ENCODE measurements at places on chromosomes 4 and X.

- DNase-seq, result no peak
Measured at GRCh38 chr4:16573739-16574138, 324.7 kb downstream of the LDB2 start.

DNA sequence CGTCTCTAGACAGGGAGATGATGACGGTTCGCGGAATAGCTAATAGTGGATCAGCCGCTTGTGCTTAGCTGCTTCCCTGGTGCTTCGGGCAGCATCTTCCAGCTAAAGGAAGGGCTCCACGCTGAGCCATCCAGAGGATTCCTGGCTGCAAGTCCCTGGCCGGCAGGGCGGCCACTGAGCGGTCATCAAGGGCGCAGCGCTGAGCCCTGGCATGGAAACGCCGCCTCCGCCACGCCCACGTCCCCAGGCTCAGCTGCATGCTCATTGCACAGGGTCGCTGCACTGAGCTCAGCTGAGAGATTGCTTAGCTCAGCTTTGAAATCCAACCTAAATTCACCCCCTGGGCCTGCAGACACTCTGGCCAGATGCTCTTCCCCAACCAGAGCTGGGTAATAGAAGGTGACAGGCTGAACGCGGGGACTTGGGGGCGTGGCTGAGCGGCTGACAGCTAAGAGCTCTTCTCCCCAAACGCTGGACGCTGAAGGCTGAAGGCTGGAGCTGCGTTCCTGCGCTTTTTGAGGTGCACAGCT, 118.2 kb upstream of the KIT start:
- DNase-seq, result no peak

DNA sequence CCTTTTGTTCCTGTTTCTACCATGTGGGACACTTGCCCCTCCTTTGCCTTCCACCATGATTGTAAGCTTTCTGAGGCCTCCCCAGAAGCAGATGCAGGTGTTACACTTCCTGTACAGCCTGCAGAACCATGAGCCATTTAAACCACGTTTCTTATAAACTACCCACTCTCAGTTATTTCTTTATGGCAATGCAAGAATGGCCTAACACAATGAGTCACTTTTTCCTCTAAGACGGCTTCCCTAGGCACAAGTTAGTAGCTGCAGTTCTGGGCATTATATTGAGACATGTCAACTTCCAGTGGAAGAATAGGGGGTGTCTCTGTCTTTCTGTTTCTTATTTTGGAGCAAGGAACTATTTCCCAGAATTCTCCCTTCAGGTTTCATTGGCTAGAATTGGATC, 32.9 kb upstream of the DIPK2B start:
- DNase-seq, result no peak

- DNase-seq, result no peak
Measured at GRCh38 chr4:86942185-86942666, 7.4 kb downstream of the AFF1 start.

GRCh38 chrX:65587616-65588526, 53.3 kb upstream of the LAS1L start:
- no peak for DNase-seq

Data from CD4-positive, alpha-beta T cell (primary cell).